ENCODE measurements at places on chromosomes 11 and 22.

- no peak for DNase-seq
Observed at GRCh38 chr22:46738647-46739093, 618 bp upstream of the CERK start.

GRCh38 chr11:90805172-90805571 lies 582.3 kb upstream of the CHORDC1 start:
- DNase-seq, result no peak

DNA sequence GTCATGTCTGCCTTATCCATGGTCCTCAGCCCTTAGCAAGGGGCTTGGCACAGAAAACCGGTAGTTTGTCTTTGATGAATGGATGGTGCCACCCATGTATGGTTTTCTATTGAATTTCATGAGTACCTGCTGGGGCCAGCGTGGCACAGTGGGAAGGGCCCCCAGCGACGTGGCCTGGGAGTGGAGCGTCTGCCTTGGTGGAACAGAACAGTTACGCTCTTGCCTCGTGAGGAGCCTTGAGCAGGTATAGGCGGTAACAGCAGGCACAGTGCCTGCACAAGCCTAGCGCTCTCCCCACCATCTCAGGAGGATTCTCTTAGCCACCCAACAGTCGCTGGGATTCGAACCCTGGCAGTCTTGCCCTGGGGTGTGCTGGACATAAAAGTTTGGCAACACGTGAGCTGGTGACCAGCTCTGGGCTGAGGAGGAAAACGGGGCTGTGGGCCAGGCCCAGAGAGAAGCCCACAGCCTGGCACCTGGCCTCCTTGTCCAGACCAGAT lies 3.0 kb upstream of the SSH3 start:
- no peak for DNase-seq

GRCh38 chr22:49350441-49351121 lies 477.1 kb downstream of the BRD1 start:
- DNase-seq, result no peak

GRCh38 chr11:133898770-133899115 lies 53.4 kb upstream of the SPATA19 start:
- DNase-seq, result no peak
